ENCODE measurements at places on chromosomes 5 and 9. TPM values are rescaled to one million over a fixed set of nuclear protein-coding genes. Genes with fewer than 3 reads are reported as not detected.

GRCh38 chr5:133386662-133387061 lies 225.7 kb downstream of the FSTL4 start:
- DNase-seq, result no peak

DNA sequence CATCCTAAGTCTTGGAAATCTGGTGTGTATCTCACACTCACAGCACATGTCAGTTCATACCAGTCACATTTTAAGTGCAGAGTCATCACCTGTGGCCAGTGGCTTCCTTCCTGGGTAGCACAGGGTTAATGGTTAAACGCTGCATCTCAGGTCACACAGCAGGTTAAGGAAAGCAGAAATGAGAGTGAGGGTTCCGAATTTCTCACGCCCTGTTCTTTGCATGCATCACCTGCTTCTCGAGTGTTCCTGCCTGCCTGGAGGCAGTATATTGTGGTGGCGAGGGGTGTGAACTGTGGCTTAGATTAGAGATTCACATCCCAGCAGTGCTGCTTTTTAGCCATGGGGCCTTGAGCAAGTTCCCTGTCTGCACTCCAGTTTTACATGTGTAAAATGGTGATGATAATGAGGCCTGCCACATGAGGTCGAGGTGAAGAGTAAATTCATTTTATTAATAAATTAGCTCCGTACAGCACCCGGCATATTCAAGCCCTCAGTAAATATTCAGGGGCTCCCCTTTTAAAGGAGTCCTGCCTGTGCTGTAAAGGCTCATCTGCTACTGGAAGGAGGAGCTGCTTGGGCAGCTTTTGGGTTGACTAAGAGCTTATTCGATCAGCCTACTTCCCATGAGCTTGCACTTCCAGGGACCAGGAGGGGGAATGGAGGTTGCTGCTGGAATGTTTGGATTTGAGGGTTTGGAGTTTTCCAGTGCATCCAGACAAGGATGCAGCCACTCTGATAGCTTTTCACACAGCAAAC lies 61.1 kb upstream of the SAP30L start:
- DNase-seq, result no peak

DNA sequence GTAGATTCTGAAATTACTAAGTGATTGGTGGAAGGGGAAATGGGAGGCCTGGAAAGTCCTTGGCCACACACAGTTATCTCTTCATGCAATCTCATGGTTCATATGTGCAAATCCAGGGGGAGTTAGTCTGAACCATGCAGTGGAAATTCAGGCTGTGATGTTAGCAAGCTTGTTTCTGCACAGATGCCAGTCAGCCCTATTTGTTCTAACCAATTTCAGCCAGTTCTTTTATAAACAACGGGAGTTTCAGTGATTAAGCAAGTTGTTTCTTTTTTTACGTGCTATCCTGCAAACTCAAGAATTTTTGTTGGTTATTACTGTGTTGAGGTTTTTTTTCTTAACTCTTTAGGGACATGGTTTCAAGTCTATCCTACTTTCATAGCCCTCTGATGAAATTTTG lies 298.0 kb downstream of the FER start:
- no peak for DNase-seq

GRCh38 chr5:111425205-111425604 lies 87.1 kb downstream of the STARD4 start:
- no peak for DNase-seq

- no peak for DNase-seq
Measured at GRCh38 chr9:83598487-83598886, 24.5 kb upstream of the IDNK start.

GRCh38 chr9:88680041-88680440 lies 145.1 kb downstream of the NXNL2 start:
- no peak for DNase-seq

GRCh38 chr9:136044207-136044970 lies 50.7 kb downstream of the NACC2 start:
- DNase-seq, result no peak

DNA sequence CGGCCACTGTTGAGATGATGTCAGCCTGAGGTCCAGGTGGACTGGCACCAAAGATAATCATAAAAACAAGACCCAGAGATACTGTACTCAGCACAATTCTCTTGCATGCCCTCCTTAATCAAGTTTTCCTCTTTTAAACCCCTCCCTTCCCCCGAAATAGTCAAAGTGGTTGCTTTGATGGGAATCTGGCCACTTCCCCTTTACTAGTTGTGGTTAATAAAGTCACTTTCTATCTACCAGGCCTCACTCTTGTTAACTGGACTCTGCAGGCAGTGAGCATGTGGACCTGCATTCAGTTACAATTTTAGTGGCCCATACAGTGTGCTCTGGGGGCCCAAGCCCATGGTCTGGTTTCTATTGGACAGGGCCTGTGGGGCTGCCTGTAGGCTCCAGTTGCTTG lies 17.5 kb downstream of the FBP2 start:
- DNase-seq, result no peak

DNA sequence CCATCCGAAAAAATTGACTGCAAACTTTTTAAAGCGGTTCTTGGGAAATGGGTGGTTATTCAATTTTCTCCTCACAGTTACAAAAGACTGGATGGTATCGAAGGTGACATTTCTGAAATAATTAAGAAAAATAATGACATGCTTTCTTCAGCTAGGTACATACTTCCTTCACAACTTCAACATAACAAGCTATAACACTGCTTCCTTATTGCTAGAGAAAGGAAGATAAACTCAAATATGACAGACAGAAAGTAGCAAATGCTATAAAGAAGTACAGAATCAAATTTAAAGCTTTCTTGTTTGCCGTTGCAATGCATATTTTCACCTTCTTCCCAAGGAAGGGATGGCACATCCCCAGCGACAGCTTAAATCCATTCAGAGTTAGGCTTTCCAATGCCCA lies 93.5 kb upstream of the EFNA5 start:
- DNase-seq, result no peak

The CCNO gene
- 6.0 TPM for polyA plus RNA-seq

Data from right lung (tissue), 10 donors.